Subcutaneous preadipocyte (primary cell): ENCODE measurements at places on chromosomes 13 and 19. TPM values are rescaled to one million over a fixed set of nuclear protein-coding genes. Genes with fewer than 3 reads are reported as not detected.

The PNMA8A gene
- 5.1 and 8.1 TPM in 2 replicates for total RNA-seq

The ZNF541 gene
- under 0.01 TPM in 2 replicates for total RNA-seq

The F10 gene
- total RNA-seq = 0.98 and 6.6 TPM in 2 replicates

The CLEC4G gene
- total RNA-seq = not detected in 2 replicates

The FCER2 gene
- total RNA-seq = not detected in 2 replicates
